ENCODE measurements at places on chromosomes 5 and 9.

DNA sequence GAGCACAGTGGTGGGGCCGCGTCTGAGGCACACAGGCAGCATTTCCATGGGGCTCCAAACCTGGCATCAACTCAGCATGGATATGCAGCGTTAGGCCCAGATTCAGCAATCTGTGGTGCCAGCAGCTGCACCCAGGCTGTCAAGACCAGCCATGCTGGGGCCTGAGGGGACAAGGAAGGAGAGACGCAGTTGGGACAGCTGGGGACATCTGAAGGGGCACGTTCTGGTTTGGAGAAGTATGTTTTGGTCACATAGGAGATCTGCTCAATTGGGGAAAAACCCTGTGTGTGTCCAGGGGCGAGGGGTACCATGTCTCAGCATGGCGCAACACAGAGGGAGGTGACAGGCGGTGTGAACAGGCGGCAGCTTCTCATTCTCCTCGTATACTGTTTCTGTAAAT, 66.6 kb upstream of the ECM2 start:
- DNase-seq: no peak

DNA sequence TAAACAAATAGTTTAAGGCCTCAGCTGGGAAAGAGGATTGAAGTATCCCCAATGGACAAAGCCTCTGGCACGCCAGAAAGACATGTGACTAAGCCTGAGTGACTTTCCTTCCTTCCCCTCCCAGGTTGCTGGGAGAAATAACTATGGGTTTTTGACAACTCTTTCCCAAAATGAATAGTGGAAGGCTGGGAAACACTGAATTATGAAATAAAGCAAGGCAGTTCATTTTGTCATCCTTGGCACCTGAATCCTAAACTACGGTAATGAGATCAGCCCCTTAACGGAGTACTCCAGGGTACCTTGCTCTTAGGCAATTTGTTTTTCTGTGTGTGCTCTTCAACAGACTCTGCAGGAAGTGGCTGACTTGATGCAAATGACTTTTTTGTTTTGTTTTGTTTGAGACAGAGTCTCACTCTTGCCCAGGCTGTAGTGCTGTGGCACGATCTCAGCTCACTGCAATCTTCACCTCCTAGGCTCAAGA, 75.2 kb downstream of the LMNB1 start:
- no peak for DNase-seq

- no peak for DNase-seq
These were observed 60.4 kb downstream of the GHR start for GRCh38 chr5:42483472-42484154.

DNA sequence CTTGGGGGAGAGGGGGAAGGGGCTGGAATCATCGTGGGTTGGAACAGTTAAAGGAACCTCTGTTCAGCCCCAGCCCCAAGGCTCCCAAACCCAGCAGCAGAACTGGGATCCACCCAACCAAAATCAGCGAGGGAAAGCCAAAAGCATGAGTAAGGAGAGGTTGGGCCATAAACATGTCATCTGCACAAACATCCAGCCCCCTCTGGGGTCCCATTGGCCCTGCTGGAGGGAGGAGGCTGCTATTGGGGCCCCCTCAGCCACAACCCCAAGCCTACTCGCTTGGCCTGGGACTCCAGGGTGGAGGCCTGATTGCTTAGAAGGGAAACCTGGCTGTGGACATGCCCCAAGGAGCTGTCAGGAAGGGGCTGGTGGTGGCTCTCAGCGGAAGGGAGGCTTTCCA, 154.9 kb downstream of the FGF18 start:
- DNase-seq: no peak

Measured in suppressor macrophage treated with lipopolysaccharide for 4 hours (primary cell).